ENCODE measurements at places on chromosomes 5 and 9.

DNA sequence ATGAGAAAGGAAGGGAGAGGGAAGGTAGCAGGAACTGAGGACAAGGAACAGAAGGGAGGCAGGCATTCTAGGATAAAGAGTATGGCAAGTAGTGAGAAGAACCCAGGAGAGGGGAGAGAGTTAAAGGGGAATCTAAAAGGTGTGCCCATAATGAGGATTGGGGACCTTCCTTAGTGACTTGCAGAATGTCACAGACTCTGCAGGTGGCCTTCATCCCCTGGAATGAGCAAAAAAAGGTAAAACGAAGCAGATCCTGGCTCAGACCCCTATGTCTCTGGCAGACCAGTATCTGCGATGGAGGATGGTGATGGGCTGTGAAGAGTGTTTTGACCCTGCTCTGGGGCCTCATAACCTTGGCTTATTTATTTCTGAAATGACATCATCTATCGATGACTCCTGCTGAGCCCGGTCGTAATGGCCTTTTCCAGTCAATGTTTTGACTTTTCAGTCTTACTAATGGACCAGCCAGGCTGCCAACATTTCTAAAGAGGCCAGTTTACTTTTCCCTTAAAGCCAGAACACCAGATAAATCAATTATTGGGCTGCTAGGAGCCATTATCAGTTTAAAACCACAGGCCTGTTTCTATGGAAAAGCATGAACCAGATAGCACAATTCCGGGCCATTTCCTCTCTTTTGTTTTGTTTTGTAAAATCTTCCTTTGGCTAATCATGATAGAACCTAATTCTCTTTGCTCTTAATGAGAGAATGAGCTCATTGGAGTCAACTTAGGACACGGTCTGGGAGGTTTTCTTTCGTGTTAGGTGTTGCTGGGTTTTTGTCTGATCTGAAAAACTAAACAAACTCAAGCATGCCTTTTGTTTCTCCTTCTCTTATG, 3.1 kb downstream of the TMOD1 start:
- DNase-seq: peak; percentile 36

DNA sequence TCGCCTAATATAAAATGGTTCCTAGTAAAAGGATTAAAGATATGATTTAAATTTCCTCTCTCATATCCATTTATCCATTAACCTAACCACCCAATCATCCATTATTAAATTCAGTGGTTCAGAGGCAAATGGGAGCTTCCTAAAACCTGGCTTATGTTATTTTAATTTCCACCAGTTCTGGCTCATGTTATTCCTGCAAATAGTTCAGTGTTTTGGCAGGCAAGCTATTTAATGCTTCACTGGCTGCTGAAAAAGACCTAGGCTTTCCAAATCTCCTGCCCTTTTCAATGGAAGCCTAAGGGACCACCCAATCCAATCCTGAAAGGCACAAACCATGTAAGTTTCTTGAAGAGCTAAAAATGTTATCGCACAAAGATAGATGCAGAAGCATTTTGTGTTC, 52.3 kb downstream of the POC5 start:
- DNase-seq: no peak

- DNase-seq: no peak
Measured at GRCh38 chr9:18032636-18033035, 441.3 kb upstream of the ADAMTSL1 start.

- DNase-seq: no peak
Measured at GRCh38 chr9:17387565-17387964, 191.3 kb upstream of the SH3GL2 start.
